ENCODE measurements at places on chromosomes 5 and 9.

- no peak for DNase-seq
Observed at GRCh38 chr9:93244510-93245436, 60.8 kb downstream of the WNK2 start.

- DNase-seq = no peak
Observed at GRCh38 chr5:179558932-179559283, 8.6 kb downstream of the RUFY1 start.

- DNase-seq = peak; percentile 11
Observed at GRCh38 chr5:78569441-78569840, 79.1 kb downstream of the LHFPL2 start.

DNA sequence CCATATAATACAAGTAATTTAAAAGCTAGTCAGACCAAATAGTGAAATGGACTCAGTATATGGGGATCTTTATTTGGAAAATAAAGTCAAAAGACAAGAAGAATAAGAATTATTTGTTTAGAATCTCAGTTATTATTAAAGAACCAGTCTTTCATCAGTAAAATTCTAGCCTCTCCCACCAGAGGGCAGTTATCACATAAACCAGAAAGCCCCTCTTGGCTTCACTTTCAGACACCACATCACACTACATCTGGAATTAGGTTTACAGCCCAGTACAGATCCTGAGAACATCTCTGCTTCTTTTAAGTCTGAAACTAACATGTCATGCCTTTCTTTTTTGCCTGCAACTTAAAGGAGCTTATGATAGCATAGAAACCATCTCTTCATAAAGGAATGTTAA is 12.2 kb upstream of the HSPB3 start:
- DNase-seq = no peak

GRCh38 chr9:76571288-76571687 is 112.3 kb downstream of the GCNT1 start:
- DNase-seq = no peak

DNA sequence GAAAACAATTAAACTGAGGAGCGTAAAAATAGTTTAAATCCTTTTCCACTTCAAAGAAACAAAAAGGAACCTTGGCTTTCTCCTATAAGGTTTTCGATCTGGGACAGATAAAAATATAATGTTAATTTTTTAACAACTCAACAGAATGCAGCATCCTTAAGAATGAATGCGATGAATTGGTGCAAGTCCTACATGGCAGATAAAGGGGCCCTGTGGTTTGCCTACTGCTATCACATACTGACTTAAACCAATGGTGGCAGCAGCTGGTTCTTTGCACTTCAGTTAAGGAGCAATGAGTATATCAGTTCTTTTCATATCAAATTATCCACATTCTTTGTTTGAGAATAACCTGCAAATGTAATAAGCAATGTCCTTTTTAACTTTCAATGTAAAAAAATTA is 12.4 kb upstream of the TYRP1 start:
- DNase-seq = no peak

- no peak for DNase-seq
Observed at GRCh38 chr5:55347786-55348185, 40.0 kb downstream of the MTREX start.

DNA sequence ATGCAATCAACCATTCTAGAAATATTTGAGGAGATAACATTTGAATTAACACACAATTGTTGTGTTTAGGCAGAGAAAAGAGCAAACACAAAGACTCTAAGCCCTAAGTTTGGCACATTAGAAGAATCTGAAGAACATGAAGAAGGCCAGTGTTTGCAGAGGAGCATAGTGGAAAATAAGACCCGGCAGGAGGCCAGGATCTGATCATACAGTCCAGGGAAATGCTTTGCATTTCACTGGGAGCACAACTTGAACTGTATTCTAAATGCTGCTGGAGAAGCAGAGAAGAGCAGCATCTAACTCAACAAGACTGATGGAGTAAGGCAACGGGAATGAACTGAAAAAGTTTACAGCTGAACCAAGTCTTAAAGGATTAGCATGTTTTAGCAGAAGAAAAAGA is 463.4 kb downstream of the ZNF608 start:
- DNase-seq = no peak

DNA sequence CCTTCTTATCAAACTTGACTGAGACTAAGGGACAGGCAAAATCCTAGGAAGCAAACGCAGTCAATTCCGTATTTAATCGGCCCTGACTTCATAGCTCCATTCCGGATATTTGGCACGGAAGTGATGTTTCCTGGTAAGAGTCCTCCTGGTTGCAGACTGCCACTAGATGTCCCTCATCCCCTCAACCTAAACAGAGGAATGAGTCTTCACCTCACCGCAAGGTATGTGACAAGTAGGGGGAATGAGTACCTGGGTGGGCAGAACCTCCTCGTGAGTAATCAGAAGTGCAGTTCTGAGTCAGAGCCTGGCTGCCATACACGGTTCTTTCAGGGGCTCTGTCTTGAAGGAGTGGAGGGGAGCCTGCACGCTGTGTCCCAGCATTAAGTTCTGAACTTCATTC is 173.6 kb downstream of the MUSK start:
- DNase-seq = no peak

GRCh38 chr5:122377026-122377425 is 65.0 kb downstream of the SNCAIP start:
- no peak for DNase-seq

DNA sequence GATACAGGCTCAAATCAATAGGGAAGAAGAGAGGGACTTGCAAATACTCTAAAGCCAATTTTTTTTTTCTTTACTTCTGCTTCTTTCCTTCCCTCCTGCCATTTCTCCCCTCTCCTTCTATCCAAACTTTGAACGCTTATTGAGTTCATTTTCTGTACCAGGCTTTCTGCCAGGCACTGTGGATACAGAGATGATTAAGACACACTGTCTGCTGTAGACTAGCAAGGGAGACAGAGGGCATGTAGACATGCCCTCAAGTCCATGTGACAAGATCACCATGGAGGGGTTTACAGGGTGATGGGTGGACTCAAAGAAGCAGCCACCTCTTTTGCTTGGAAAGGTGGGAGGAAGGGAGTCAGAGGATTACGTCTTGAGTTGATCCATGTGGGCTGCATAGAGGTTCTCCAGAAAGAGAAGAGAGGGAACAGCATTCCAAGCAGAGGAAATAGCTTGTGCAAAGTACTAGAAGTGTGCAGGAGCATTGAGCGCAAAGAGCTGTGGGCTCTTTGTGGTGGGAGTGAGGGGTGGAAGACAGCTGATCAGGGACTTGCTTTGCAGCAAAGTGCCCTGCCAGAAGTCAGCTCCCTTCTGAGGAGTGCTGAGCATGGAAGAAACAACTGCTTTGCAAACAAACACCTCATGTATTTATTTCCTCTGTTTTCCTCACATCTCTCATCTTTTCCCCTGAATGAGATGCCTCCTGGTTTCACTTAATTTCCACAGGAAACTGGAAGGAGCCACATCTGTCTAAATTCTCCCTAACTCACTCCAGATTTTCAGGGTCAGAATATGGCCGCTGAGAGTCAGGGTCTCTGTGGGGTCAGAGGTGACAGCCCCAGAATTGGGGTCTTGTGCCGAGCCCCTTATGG is 64.4 kb upstream of the COL15A1 start:
- no peak for DNase-seq

GRCh38 chr9:112884101-112884500 is 6.6 kb downstream of the SLC46A2 start:
- DNase-seq = no peak

DNA sequence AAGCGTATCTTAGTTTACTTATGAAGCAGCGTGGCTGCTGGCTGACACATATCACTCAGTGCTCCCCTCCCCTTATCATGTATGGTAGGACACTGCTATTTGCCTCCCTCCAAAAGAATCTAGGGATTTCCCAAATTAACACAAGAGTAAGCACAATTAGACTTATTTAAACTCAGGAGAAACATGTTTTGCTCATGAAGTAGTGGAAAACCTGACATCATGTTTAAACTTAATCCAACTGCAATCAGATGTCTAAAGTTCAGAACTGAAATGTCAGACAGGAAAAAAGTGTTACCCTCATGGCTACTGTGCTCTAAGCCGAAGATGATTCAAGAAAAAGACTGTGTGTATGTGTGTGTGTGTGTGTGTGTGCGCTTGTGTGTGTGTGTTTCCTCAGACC is 324.1 kb upstream of the TNC start:
- no peak for DNase-seq

DNA sequence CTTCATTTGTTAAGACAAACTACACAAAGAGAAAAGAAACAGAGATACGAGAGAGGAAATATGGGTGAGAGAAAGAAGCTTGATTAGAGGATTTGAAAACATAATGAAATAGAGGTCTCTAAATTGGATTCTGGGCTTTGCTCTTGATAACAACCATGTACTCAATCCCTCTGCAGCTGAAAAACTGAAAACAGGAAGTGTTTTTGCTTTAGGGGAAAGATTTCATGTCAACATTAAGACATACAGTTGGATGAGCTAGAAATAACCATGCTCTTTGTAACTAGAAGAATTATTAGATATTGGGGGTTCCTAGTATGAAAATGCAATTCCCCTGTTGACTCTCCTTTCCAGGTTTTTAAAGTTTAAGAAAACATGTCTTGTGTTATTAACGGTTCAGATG is 21.9 kb downstream of the CRHBP start:
- DNase-seq = no peak

- peak; percentile 71 for DNase-seq
Observed at GRCh38 chr5:170408226-170408625, 19.1 kb upstream of the KCNMB1 start.

DNA sequence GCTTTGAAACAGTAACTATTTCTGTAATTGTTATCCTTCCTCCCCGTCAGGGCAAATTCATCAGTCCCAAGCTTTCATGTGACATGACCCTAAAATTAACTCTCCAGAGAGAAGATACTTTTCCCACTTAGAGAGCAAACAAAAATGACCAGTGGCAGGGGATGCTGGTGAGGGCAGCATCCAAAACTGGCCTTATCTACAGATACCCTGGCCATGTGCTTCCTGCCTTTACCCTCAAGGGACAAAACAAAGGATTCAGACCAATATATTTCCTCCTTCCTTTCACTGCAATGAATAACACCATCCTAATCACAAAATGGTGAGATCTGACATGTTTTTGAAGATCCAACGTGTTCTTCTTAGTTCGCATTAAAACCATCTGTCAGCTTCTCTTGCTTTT is 267.2 kb downstream of the MAN2A1 start:
- DNase-seq = no peak

GRCh38 chr5:112034421-112034979 is 277.5 kb upstream of the NREP start:
- no peak for DNase-seq

DNA sequence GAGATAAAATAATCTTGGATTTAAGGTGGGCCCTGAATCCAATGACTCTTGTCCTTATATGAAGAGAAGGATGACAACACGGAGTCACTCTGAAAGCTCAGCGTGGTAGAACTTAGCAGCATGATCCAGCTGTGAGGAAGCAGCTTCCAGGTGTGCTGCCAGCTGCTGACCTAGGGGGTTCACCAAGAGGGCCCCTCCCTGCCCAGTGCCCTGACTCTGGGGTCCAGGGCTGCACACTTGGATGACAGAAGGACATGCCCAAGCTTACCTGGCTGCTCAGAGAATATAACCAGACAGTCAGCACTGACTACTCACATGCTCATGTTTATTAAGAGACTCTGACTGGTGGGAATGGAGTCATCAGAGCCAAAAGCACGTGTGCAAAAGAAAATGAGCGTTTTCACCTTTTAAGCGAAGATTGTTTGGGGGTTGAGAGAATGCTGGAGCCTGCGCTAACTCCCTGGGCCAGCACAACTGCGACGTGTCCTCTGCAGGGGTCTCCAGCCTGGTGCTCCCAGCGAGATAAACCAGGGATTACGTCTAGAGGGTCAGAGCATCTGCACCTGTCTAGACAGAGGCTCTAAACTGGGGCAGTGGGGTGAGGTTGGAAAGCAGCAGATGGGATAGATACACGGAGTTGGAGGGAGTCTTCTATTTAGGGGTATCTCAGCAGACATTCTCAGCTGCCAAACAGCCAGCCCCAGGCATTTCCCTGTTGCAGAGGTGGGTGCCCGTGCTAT is 41.3 kb downstream of the ROPN1L start:
- DNase-seq = peak; percentile 33

GRCh38 chr5:82470185-82470994 is 192.2 kb upstream of the RPS23 start:
- no peak for DNase-seq

GRCh38 chr5:56305001-56305950 is 72.1 kb upstream of the ANKRD55 start:
- DNase-seq = no peak

DNA sequence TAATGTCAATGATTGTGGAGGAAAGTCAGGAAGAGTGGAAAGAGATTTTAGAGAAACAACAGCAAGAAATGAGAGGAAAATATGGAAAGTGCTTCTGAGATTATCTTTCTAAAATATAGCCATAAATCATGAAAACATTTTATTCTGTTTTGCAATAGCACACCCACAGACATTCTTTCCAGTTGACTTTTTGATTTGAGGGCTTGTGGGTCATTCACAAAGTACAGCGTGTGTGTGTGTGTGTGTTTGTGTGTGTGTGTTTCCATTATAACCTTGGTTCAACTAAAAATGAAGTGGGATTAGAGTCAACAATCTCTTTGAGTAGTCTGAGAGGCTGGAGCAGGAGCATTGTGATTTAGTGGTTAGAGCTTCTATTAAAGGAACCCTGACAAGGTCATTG is 116.6 kb upstream of the GAS1 start:
- no peak for DNase-seq

- no peak for DNase-seq
Observed at GRCh38 chr5:125377141-125377540, 630.7 kb upstream of the ZNF608 start.

DNA sequence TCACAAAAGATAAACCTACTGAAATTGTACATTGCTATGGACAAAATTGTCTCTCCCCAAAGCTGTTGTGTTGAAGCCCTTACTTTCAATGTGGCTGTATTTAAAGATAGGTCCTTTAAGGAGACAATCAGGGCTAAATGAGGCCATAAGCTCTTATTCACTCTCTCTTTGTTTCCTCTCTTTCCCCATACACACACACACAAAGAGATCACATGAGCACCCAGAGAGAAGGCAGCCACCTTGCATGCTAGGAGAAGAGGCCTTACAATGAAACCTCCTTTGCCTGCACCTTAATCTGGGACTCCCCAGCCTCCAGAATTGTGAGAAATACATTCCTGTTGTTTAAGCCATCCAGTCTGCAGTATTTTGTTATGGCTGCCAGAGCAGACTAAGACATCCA is 1295.6 kb upstream of the CDH6 start:
- no peak for DNase-seq

DNA sequence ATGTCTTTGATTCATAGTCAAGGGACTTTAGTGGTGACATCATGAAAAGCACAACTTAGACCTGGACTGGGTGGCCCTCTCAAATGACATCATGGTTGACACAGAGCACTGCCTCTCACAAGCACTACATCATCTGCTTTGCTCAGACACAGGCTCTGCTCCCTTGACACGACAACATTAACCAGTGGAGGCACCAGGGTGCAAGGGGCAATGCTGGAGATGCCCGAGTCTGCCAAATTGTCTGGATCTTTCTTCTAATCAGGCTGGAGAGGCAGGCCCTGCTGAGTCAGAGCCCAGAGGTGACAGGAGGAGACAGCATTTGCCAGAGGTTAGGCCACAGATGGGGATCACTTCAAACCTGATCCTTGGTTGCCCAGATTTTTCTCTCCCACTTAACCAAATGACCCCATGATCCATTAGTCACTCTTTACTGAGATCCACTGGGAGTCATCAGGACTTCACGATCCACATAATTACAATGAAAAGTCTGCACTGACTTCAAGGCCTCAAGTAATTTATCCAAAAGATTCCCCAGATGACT is 174.4 kb downstream of the SLIT3 start:
- no peak for DNase-seq

- DNase-seq = no peak
Observed at GRCh38 chr9:133576031-133576874, 32.9 kb downstream of the FAM163B start.
